ENCODE measurements at places on chromosomes 3 and 15.

GRCh38 chr3:187112934-187113793, 26.1 kb downstream of the RPL39L start:
- DNase-seq, result no peak

GRCh38 chr3:42894698-42895579, 11.0 kb upstream of the ZNF662 start:
- DNase-seq, result no peak

DNA sequence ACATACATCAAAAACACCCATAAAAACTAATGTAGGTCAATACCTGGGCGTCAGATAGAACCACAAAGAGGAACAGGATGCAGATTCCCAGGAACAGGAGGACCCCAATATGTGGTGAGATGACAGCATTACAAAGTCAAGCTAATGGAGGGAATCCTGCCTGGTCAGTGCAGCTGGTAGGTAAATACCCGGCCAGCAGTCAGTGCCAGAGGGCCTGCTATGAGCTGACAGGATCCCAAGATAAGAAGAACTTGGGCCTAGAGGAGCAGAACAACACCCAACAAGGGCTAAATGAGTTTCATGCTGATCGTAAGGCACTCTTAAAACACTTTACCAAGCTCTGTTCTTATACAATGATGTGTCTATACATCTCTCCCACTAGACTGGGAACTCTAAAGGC, 61.2 kb upstream of the KCNMB2 start:
- no peak for DNase-seq

DNA sequence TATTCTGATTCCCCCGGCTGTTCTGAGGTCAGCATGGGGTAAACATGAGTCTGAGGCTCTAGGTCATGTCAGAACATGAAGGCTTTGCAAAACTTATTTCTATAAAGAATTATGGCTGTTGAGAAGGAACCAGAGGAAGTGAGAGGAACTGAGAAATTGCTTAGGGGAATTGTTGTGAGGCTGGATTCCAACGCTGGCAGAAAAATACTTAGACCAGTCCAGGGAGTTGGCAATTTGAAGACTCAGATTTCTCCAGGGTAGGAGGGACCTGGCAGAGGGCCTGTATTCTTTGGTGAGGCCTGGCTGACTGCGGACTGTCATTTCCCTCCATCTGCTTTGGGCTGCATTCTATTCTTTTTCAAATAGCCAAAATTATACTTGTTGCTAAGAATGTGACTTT, 155.5 kb downstream of the PLD1 start:
- no peak for DNase-seq
